ENCODE measurements at places on chromosomes 6 and 20.

DNA sequence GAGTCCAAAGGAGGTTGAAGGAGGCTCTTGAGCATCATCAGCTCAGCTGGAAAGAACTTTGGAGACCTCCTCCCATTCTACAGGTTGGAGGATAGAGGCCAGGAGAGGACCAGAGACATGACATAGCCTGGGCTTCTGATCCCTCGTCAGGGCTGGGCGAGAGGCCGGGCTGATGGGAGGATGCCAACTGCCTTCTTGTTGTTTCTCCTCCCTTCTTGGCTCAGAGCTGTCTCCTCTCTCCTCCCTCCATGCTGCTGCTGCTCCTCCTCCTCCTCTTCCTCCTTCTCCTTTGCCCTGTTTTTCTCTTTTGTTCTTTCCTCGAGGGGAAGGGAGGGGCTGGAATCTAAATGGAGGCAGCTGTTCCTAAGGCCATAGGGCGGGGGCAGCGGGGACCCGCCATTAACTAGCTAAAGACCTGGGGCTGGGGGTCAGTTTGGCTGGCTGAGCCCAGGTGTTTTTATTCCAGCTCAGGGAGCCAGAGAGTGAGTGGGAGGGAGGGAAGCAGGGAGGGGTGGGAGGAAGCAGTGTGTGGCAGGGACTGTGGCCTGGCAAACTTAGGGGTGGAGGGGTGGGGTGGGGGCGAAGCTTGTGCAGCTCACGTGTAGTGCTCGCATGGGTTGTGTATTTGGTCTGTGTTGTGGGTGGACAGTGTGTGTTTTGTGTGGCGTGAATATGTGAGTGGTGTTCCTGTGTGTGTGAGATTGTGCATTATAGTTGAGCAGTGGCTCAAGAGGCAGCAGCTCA lies 84.8 kb downstream of the CD40 start:
- DNase-seq: no peak

DNA sequence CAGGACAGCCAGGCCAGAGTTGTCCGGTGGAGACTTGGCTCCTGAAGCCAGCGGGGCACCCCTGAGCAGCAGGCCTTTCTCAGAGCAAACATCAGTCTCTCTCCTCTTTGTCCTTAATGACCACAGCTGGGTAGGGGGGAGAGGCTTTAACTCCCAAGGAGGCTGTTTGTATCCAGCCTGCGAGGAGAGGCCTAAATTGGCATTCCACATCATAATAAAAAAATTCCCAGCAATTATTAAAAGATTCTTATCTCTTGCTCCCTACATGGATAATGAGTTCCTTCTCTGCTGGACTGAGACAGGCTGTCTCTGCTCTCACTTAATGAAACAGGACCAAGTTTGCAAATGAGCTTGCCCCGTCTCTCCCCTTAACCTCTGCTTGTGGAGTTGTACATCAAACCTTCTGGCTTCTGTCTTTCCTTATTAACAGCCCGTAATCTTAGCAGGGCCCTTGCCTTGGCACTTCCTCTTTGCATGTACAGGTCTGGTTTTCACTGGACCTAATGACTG lies 838.2 kb downstream of the MAFB start:
- no peak for DNase-seq

- no peak for DNase-seq
These were observed 543.1 kb upstream of the IRAK1BP1 start for GRCh38 chr6:78324213-78324612.

DNA sequence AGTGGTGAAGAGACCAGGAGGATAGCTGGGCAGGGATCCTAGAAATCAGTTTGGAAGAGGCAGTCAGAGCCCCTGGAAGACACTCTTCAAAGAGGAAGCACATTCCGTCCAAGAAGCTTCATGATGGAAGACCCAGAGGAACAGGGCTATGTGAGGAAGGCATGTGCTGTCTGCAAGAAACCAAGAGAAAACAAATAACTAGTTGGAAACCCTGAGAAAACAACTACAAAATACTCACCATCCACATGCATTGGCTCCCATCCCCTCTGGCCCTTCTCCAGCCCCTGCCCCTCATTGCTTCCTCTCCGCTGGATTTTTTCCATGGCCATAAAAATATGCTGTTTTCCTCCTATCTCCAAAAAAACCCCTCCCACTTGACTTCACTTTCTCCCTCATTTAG lies 40.9 kb upstream of the SMOC2 start:
- DNase-seq: no peak

DNA sequence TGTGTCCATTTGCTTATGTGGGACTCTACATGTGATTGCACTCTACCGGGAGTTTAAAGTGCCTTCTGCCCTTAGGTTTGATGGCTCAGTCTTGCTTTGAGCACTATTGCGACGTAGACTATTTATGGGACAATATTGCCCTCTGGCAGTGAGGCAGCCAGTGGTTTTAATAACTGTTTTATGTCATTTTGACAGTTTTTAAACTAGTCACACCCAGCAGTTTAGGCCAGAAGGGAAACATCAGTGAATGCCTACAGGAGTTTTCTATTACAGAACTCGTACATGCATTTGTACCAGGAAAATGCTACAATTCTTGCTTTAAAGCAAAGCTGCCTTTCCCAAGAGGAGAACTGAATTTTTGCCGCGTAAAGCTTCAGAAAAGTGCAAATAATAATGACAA lies 813.7 kb downstream of the KIF16B start:
- no peak for DNase-seq

GRCh38 chr20:64001607-64002011 lies 20.7 kb downstream of the PRPF6 start:
- DNase-seq: no peak

DNA sequence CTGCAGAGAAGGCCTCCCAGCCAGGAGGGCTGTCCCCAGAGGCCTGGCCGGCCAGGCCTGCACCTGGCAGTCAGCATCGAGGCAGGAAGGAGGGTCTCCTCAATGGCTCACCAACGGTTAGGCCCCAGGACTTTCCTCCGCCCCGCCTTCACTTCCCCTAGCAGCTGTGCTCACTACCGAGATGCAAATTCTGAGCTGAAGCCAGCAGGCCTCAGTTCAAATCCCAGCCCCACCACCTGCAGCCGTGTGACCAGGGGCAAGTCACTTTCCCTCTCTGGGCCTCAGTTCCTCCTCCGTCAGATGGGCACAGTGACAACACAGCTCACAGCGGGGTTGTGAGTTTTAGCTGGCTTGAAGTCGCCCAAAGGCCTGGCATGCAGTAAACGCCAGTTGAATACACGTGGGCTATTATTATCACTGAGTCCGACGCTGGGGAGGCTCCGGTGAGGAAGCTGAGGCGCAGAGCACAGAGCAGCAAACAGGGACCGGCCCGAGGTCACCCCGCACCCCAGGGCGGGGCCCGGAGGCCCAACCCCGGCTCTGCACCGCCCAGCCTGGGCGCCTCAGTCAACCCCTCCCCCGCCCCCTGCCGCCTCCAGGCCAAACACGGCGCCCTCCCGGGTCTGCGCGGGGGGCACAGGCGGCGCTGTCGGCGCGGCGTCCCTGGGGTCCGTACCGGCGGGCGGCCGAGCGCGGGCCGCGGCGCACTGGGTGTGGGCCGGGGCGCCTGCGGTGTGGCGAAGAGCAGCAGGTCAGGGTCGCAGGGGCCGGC lies 671 bp downstream of the E2F1 start:
- peak; percentile 78 for DNase-seq

- DNase-seq: no peak
These were observed 191.1 kb upstream of the CCN2 start for GRCh38 chr6:132142308-132142707.

- DNase-seq: no peak
These were observed 5.0 kb downstream of the FAM184A start for GRCh38 chr6:119073307-119074051.

DNA sequence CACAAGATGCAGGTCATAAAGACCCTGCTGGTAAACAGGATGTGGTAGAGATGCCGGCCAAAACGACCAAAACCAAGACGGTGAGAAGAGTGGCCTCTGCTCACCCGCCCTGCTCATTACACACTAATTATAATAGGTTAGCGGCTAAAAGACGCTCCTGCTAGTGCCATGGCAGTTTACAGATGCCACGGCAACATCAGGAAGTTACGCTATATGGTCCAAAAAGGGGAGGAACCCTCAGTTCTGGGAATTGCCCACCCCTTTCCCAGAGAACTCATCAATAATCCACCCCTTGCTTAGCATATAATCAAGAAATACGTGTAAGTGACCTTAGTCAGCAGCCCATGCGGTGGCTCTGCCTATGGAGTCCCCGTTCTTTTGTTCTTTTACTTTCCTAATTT lies 17.6 kb downstream of the BHLHE23 start:
- DNase-seq: no peak

DNA sequence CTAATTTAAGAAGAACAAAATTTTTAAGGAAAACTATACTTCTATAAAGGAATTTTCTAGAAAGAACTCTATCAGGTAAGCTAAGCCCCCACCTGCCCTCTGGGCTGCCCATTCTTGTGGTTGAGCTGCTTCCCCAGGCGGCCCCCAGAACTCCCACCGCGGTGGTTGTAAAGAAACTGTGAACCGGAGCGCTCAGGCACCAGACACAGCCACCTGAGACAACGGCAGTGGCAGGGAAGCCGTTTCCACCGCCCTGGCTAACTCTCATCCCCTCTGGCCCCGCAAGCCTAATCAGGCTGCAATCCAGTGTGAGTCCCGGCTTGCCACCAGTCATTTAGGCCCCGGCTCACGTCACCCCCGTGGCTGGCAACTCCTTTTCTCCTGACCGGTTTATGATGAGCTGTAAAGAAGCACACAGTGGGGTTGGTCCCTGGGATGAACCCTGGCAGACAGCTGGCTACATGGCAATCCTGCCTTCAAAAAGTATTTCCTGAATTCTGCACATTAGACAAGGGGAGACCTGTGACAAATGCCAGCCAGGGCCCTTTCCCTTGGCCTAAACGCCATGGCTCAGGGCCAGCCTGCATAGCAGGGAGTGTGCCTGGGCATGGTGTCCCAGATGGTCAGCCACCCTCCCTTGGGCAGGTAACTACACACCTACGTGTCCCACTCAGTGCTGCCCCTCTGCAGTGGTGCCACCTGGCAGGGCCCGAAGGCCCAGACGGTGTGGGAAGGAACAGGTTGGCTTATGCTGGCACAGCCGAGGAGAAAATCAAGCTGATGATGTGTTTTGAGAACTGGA lies 63.8 kb upstream of the GPR31 start:
- DNase-seq: no peak

DNA sequence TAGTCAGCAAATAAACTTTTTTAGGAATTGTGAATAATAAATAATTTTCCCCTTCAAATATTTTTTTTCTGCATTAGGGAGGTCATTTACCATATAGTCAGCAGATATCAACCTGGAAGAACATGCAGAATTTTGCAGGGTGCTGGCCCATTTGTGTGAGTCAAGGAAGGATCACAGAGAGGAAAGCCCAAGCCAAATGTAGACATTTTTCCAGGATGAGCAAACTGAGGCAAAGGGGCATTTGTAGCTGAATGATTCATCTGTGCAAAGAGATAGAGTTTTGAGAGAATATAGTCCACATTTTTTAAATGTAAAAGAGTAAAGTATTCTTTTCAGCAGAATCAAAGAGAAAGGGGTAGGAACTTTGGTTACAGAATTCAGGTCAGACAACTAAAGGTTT lies 555.5 kb upstream of the MARCKS start:
- DNase-seq: no peak
